Brain microvascular endothelial cell (primary cell): ENCODE measurements at places on chromosomes 12 and 14.
A peak's percentile ranks its signal among the peaks of the same experiment; 100 is the strongest.

DNA sequence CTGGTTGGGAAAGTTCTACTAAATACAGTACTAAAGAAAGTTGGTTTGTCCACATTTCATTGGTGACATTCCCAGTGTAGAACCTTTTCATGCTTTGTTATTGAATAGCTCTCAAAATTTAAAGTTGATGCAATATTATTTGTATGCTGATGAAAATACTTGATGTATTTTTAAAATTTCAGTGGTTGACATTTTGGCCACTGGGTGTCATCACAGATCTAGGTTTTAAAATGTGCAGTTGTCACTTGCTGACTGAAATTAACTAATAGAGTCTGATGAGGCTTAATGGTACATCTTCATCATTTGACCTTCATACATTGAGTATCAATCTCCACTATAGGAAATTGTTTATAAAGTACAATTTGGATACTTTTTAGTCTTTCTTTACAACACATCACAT, 37.1 kb downstream of the CMAS start:
- DNase-seq, result peak; percentile 14

- DNase-seq, result no peak
These were observed 35.3 kb downstream of the CD9 start for GRCh38 chr12:6235499-6235898.

DNA sequence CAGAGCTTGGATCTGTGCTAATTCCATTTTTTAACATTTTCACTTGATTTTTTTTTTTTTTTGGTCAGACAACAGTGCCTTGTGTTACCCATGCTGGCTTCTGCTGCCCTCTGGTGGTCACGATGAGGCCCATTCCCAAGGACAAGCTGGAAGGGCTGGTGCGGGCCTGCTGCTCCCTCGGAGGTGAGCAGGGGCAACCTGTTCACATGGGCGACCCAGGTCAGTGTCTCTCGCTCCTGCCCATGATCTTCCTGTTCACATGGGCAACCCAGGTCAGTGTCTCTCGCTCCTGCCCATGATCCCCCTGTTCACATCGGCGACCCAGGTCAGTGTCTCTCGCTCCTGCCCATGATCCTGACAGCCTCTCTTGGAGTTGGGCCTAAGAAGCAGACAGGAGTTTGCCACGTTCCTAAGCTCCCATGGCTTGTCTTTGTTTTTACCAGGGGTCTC, 59.4 kb downstream of the DGLUCY start:
- DNase-seq, result peak; percentile 78

- peak; percentile 11 for DNase-seq
These were observed 191.6 kb downstream of the CRADD start for GRCh38 chr12:93868771-93869170.

DNA sequence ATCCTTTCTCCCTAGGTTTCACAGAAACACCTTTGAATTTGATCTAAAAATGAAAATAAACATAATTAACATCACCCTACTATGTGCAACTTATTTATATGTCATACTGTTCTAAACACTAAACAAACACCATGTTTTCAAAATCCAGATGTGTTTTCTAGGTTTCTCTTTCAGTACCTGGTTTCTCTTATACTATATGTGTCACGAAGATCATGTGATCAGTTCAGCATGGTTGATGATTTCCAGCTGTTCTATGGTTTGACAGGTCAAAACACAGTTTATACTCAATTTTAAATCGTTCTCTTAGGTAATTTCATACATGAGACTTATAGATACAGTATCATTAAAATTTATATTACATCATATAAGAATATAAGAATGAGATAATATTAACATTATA, 373.1 kb downstream of the SOX5 start:
- no peak for DNase-seq

DNA sequence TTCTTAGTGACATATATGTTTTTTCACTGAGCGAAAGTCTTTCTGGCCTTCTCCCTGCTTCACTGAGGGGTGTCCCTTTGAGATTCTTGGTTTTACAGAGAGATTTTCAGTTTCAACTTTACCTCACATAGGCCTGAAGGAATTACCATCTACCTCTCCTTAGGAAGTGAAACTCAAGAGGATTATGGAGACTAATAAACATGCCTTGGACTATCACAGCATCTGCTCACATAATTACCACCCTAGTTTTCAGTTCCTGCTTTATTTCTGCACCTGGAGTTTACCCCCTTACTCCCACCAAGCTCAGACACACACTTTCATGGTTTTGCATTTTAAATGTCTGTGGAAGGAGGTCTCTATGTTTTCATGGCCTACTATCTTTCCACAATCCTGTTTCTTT, 118.3 kb upstream of the SCAF11 start:
- no peak for DNase-seq

- DNase-seq, result no peak
These were observed 2.8 kb downstream of the SLC25A47 start for GRCh38 chr14:100325958-100326357.

DNA sequence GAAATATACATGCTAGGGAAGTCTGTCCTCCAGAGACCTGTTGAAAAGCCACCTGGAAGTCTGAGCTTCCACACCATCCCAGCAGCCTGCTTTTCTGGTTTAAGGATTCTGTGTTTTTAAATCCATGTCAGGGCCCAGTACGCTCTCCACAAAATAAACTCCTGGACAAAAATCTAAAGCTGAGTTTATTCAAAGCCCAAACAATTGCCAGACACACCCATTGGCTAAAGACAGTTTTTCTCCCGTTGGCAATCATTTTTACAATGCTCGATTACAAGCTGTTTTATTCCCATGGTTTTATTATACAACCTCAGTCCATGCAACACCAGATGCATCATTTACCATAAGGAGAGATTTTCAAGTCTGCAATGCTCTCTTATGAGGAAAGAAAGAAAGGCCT, 94.5 kb downstream of the MYRFL start:
- DNase-seq, result no peak

DNA sequence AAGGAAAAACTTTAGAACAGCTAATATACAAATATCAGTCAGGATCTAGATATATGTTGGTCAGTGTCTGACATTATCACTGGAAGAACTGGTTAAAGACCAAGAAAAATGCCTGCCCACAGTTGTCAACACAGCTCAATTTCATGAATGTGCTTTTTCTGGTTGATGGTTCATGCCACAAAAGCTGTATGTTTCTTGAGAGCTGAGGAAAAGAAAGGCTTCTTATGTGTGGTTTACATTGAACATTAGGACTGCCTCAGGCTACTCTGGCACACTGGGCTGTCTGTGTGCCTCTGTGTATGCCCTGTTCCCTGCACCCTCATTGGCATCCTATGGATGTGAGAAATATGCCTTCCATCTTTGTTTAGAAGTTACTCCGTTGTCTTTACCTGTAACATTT, 218.8 kb upstream of the RGS6 start:
- DNase-seq, result no peak

DNA sequence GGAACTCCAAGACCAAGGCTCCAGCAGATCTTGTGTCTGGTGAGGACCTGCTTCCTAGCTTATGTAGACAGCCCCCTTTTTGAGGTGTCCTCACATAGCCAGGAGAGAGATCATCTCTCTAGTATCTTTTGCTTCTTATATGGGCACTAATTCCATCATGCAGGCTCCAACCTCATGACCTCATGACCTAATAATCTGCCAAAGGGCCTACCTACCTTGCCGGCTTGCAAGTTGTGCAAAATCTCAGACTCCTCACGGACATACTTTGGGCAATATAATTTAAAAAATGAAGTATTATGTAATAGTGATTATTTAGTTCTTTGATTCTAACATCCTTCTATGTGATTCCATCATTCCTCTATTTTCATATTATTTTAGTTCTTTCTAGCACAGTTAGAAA, 333.1 kb upstream of the DIO2 start:
- no peak for DNase-seq

DNA sequence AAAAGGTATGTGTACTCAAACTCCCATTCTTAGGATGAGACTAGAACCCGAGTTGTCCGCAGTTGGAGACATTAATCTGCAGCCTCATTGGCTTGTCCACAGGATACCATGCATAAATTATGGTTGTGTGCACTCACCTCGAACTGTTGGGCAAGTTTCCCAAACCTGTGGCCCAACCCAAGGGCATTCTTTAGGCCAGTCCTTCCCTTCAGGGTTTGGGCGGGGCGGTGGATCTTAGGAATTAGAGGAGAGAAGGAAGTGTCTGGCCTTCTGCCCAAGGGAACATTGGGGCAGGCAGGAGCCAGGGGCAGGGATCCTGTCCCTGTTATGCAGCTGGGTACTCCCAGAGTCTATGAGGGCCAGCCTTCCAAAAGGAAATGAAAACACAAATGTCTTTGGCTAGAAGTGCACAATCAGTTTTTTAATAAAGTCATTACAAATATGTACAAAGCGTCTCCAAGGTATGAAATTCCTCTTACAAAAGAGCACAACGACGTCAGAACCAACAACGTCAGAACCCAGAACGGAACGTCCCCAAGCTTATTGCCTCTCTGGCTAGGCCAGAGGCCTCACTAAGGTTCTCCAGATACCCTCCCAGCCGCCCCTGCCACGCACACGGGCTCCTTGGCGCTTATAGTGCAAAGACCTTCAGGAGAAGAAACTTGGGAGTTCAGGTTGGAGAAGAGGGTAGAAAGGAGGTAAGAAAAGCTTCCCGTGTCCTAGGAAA, 25.3 kb downstream of the HRK start:
- no peak for DNase-seq

- peak; percentile 88 for DNase-seq
These were observed at the start of gene TGFB3 for GRCh38 chr14:75981426-75982265. Gene TGFB3, minus strand, starts transcription at chr14:75981995. Its CDS starts 1,102 bp downstream, at chr14:75980893.

DNA sequence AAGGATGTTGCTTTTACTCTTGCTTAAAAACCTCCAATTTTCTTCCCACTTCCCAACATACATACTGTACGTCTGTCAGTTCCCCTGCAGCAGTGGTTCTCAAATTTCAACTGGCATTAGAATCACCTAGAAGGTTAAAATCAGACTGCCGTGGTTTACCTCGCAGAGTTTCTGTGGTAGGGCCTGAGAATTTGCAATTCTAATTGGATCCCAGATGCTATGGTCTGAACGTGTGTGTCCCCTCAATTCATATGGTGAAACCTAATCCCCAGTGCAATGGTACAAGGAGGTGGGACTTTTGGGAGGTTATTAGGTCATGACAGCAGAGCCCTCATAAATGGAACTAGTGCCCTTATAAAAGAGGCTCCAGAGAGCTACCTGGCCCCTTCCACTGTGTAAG, 226.9 kb downstream of the CRADD start:
- DNase-seq, result no peak

- DNase-seq, result peak; percentile 5
These were observed 110.0 kb downstream of the CCDC60 start for GRCh38 chr12:119444462-119445044.

- DNase-seq, result no peak
These were observed 187.2 kb downstream of the TMTC2 start for GRCh38 chr12:82873951-82874350.

GRCh38 chr12:13044002-13044905, at the start of gene FAM234B:
Gene FAM234B, plus strand, starts transcription at chr12:13044381. Its CDS starts 23 bp downstream, at chr12:13044404.
- peak; percentile 40 for DNase-seq

DNA sequence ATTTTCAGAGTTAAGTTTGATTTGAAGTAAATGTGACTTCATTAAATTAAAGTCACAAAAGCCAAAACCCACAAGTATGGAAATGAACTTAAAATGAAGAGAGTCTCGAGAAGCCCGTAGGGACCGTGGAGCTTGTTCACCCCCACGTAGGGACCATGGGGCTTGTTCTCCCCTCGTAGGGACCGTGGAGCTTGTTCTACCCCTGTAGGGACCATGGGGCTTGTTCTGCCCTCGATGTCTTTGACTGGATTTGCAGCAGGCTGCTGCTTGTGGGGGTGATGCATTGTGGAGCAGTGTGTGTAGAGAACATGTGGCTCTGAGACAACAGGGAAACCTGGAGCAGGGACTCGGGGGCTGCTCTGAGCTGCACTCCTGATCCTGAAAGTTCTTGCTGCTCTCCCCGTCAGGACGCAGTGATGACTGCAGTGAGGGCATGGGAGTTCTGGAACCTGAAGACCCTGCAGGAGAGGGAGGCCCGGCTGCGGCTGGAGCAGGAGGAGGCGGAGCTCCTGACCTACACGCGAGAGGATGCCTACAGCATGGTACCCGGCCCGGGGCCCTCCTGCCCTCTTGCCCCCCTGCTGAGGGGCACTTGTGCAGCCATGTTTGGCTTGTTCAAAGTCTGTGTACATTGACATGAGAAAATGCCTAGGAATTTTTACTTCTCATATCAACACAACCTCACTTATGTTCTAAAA, 94.2 kb downstream of the EP400 start:
- DNase-seq, result no peak

DNA sequence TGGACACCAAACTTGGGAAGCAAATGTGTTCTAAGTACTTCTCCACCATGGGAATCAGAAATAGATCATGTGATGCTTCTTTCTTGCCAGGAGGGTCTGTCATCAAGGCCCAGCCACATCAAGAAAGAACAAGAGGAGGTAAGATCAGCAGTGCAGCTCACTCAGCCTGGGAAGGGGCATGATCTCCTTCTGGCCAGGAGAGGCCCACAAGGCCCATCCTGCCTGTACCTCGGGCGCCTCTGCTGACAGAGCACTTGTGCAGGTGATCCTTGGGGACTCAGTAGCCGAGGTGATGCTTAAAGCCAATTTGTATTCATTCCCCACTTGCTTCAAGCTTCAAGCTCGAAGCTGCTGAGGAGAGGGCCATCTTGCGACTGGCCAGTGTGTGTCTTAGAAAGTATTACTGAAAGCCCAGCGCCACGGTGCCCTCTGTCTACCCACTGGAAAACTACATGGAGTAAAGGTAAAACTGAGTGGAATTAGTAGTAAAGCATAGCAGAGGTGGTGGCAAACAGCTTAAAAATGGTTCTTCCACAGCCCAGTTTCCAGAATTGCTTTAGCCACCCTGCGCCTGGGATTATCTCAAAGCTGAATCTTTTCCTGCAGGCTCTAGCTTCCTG, 26.2 kb downstream of the RTRAF start:
- DNase-seq, result peak; percentile 41

DNA sequence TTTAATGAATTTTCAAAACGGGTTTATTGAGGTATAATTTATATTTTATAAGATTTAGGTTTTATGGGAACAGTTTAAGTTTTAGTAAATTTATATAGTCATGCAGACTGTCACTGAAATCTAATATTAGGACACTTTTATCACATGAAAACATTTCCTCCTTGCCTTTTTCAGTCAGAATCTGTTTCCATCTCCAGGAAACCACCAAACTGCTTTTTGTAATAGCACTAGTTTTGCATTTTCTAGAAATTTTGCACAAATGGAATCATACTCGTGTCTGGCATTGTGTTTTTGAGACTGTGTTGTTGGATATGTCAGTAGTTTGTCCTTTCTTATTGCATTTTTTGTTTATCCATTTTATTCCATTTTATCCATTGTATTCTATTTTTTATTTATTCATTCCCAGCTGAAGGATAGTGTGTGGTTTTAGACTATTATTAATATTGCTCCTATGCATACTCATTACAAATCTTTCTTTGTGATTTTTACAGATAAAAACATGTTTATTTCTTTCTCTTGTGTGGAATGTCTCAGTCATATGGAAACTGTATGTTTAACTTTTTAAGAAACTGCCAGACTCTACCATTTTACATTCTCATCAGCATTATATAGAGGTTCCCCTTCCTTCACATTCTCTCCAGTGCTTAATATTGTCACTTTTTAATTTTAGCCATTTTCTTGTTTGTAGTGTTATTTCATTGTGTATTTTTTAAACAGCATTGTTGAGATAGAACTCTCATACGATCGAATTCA, 26.5 kb downstream of the PALS1 start:
- DNase-seq, result no peak
